Naive thymus-derived CD8-positive, alpha-beta T cell (primary cell): ENCODE measurements at places on chromosomes 3 and 15. TPM values are rescaled to one million over a fixed set of nuclear protein-coding genes. Genes with fewer than 3 reads are reported as not detected.

The A4GNT gene
- not detected for polyA plus RNA-seq

The SLC2A2 gene
- not detected for polyA plus RNA-seq

The DOCK3 gene
- polyA plus RNA-seq: 0.22 TPM

The PTX3 gene
- polyA plus RNA-seq: 0.21 TPM

The HCLS1 gene
- 453 TPM for polyA plus RNA-seq

The CHSY1 gene
- polyA plus RNA-seq: 0.96 TPM

The LSMEM2 gene
- 0.21 TPM for polyA plus RNA-seq

The SELENOS gene
- polyA plus RNA-seq: 38.8 TPM

The SMCO1 gene
- not detected for polyA plus RNA-seq

The ETFA gene
- 99.4 TPM for polyA plus RNA-seq

The CD200R1L gene
- not detected for polyA plus RNA-seq

The LMAN1L gene
- polyA plus RNA-seq: not detected

The FSTL1 gene
- polyA plus RNA-seq: 0.82 TPM

The CCRL2 gene
- 1.1 TPM for polyA plus RNA-seq

The RAB6B gene
- 0.25 TPM for polyA plus RNA-seq

The ADAMTSL3 gene
- polyA plus RNA-seq: not detected

The CACNA2D2 gene
- polyA plus RNA-seq: 0.40 TPM

The ZCWPW2 gene
- 0.69 TPM for polyA plus RNA-seq

The INKA1 gene
- polyA plus RNA-seq: 0.44 TPM

The CD200R1 gene
- polyA plus RNA-seq: 6.4 TPM

The SOX14 gene
- polyA plus RNA-seq: not detected

The TNNC1 gene
- 0.60 TPM for polyA plus RNA-seq

The HYAL1 gene
- polyA plus RNA-seq: 0.54 TPM

The OXTR gene
- not detected for polyA plus RNA-seq

The RHCG gene
- polyA plus RNA-seq: not detected

The ATP13A5 gene
- not detected for polyA plus RNA-seq
